Stimulated activated CD8-positive, alpha-beta memory T cell treated with anti-CD3 and anti-CD28 coated beads, Interleukin-4, amount 100 ng/mL, for 4 hours (primary cell): ENCODE measurements at places on chromosomes 2 and 18.

DNA sequence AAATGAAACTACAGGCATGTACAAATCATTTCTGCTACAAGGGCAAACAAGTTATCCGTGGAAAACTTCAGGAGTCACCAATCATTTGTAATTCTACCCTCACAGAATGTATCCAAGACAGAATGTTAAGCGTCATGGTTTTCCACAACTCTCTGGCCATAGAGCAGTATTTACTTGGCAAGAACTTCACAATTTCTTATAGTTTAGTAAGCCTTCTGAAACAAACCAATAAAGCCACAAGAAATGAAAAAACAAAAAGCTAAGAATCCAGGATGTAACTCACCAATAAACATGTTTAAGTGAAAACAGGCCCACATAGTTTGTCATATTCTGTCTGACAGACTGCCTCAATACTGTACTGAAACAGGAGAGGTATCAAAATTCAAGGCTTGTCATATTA, 70.3 kb downstream of the LNPK start:
- no peak for DNase-seq

DNA sequence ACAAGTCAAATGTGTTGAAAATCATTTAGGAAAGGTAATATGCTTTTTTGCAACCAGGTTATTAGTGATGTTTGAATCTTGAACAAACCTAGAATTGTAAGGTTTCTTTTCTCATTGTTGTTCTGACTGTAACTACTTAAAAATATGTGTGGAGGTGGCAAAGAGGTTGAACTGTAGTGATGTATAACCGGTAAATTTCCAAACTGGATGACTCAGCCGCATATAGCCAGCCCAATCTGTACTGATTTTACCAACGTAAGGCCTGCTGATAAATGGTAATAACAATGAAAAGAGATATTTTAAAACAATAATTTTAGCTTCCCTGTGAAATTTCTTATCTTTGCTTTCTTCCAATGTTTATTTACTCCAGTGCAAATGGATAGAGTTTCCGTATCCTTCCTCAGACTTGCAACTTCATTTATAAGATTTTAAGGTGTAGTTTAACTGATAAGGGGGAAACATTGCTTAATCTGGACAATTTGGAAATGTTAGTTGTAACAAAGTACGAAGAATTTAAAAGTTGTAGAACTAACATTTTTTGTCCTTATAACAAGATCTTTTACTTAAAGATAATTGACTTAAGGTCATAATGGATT, 1170.4 kb upstream of the ZEB2 start:
- no peak for DNase-seq

- no peak for DNase-seq
These were observed 601.7 kb downstream of the ARHGAP15 start for GRCh38 chr2:143730953-143731260.

DNA sequence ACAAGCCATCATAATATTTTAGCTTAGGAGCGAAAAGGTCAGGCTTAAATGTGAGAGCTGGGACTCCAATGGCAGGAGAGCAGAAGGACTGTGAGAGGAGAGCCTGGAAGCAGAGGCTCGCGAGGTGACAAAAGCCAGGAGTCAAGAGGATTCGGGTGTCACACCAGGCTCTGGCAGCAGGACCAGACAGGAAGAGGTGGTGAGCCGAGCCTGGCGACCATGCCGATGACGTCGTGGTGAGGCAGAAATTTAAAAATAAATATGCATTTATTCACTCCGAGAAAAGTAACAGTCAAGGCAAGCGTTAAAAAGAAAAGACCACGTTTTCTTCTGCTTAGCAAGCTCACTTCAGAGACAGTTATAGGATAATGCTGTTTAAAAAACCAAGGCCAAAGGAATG, 31.3 kb upstream of the ZNF236 start:
- no peak for DNase-seq

GRCh38 chr2:63668466-63668865, 79.7 kb downstream of the MDH1 start:
- no peak for DNase-seq

GRCh38 chr2:111712361-111712760, 171.6 kb downstream of the ANAPC1 start:
- no peak for DNase-seq

DNA sequence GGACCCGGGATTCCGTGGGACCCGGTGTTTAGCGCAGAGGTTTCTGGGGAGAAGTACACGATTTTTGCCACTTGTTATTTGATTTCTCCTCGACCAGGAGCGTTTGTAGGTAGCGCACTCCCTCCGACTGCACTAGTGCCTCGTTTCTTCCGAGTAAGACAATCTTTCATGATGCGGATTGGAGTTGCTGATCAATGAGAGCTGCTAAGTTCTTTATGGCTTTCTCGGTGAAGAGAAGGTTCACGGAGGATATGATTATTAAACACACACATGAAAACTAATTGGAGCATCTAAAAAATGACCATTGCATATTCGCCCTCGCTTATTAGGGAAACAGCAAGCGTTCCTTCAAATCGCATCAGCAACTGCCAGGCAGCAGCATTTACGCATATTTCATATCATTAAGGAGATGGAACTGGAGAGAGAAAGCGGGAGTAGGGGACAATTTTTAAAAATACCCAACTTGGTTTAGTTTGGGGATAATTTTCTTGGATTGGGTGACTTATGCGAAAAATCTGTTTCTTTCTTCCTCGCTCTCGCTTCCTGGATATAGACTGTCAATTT, 616 bp downstream of the EML6 start:
- DNase-seq, result no peak

DNA sequence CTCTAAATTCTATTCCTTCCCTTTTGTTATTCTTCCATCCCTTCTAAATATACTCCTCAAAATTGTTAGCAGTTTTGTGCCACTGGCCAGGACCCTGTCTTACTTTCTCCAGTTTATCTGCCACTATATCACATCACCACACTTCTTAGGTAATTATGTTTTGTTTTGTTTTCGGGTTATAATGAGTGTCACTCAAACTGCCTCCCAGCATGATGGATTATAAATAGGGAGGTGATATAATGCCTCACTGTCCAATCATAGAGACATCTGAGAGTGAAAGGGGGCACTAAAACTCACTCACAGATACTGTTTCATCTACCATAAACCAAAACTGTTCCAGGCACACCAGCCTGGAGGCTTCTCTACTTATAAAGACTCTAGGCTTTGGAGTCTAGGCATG, 3.5 kb downstream of the RSAD2 start:
- no peak for DNase-seq

- no peak for DNase-seq
These were observed 83.0 kb upstream of the CHRNA1 start for GRCh38 chr2:174846941-174847938.

- no peak for DNase-seq
These were observed 27.6 kb upstream of the MSH2 start for GRCh38 chr2:47375307-47375706.

DNA sequence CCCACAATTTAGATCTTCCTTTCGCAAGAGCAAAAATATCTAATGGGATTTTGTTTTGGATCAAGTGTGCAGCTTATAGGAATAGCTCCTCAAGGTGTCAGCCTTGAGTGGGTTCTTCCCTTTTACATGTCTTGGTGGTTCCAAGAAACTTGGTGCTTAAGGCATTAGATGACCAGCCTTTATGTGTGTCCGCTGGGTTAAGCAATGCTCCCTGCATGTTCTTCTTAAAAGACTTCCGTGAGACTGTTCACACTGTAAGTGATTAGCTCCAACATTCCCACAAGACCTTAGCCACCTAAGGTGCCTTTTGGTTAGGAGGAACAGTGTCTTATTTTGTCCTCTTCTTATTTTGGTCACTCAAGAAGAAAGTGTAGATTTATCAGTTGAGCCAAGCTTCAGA, 44.3 kb upstream of the GPR39 start:
- DNase-seq, result no peak

- DNase-seq, result peak; percentile 78
These were observed 43.3 kb upstream of the PLB1 start for GRCh38 chr2:28452534-28453081.

DNA sequence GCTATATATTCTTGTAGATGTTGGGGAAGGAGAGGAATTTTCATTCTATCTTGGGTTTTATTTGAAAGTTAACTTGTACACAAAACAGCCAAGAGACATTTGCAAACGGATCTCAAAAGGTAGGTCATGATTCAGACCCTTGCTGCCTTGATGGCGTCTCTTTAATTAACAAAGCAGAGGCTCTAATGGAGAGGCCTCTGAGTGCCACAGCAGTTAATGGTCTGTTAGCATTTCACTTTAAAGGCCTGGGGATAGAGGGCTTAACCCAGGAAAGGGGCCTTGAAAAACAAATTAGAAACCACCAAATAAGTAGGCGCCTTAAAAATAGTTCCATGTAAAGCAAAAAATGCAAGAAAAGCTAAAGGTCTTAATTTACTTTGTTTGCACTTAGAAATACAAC, 836.9 kb upstream of the CELF4 start:
- DNase-seq, result no peak

DNA sequence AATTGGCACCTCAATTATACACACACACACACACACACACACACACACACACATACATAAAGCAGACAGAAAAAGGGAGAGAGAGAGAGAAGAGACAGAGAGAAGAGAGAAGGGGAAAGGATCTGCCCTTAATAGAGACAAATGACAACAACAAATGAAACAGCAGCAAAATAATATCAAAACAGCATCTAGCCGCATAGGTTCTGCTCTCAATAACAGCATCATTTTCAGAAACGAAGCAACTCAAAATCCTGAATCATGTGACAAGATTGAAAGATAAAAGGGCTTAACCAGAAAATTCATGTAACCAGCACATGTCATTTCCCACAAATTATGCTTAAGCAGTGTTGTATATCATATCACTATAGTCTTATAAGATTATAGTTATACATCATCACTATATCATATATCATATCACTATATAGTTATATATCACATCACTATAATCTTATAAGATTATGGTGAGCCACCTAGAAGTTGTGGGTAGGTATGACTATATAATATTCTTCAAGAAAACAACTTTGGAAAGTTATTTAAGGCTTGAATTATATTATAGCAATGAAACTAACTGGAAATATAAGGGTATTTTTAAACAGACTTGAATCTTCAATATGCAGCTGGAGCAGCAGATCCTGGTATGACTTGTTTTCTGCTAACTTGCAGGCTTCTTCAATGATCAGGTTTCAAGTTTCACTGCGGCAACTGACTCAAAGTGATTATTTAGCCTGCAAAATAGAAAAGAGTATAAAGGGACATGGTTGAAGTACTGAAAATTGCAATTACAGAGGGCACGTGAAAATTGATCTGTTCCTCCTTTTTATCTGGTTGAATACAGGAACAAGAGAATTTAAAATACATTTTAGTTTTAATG, 16.1 kb upstream of the VPS54 start:
- no peak for DNase-seq

- no peak for DNase-seq
These were observed 243.0 kb downstream of the RPRM start for GRCh38 chr2:153235516-153235915.

GRCh38 chr2:27566628-27567027, 16.2 kb upstream of the ZNF512 start:
- no peak for DNase-seq

DNA sequence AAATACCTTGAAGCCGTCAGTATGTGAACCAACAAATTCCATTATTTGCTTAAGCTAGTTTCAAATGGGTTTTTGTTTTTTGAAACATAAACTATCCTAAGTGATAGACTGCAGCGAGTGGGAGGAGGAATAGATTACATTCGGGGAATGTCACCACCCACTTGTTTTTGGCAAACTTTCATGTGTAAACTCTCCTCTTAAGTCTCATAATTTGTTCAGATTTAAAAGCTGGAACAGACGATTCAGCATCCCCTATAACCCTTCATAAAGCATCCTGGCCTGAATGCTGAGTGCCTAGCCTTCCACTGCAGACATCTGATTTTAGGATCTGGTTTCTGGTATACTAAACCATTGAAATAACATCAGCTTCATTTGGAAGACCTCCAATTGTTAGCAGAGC, 51.0 kb downstream of the CPO start:
- no peak for DNase-seq

- no peak for DNase-seq
These were observed 161.6 kb downstream of the BCL11A start for GRCh38 chr2:60391649-60392375.

GRCh38 chr2:8704906-8705305, 23.1 kb downstream of the ID2 start:
- DNase-seq, result no peak

DNA sequence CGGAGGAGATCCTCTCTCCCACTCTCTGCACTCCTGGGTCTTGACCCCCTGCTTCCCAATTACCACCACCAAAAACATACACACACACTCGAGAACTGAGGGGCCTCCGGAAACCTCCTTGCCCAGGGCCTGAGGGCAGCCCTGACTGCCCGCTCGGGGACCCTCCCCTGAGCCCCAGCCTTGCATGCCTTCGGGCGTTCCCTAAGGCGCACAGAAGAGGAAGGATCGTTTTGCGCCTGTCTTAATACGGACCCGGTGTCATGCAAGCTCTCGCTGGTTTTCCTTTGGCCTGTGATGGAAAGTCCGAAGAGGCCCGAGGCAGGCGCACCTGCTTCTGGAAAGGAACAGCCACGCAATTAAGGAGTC, 19.8 kb downstream of the POU3F3 start:
- DNase-seq, result no peak

- DNase-seq, result no peak
These were observed 4.2 kb downstream of the SP9 start for GRCh38 chr2:174338671-174339560.

DNA sequence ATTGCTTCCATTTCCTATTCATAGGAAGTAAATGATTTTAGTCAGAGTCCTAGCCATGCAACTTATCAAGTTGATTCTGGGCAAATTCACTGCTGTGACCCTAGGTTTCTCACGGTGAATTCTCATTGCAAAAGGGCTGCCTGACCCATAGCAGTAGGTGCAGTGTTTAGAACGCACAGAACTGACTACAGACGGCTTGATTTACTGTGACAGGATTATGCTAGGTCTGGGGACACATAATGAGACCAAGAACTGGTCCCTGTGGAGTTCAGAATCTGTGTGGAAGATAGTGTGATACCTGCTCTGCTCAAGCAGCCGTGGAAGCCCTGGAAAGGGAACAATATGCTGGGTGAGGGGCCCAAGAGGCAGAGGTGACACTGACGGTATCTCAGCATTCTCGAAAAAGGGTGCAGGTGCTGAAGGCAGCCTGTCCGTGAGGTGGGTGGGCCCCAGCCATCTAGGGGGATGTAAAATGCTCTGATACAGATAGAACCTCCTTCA, 46.4 kb downstream of the ABCG8 start:
- no peak for DNase-seq

- DNase-seq, result no peak
These were observed 45.7 kb upstream of the C2orf74 start for GRCh38 chr2:61116302-61116701.

- DNase-seq, result no peak
These were observed 20.9 kb upstream of the GMPPA start for GRCh38 chr2:219477815-219478214.

DNA sequence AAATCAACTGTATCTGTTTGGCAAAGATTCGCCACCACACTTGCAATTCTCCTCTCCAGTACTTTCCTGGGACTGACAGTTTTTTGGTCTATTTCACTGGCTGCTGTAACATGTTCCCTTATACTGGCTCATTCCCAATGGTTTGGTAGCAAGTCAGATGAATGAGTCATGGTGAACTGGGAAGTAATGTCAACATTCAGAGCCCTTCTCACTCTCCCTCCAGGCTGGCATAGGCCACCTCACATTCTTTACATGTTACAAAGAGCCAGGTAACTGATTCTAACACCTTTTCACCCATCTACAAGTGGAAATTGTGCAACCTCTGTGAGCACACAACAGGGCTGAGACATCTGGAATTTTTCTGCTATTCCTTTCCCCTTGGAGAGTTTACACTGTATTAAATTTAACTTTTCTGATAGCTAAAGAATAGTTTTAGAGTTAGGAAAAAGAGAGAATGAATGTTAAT, 111.3 kb upstream of the TLK1 start:
- no peak for DNase-seq
